ENCODE measurements at places on chromosomes 2 and 18. TPM values are rescaled to one million over a fixed set of nuclear protein-coding genes. Genes with fewer than 3 reads are reported as not detected.

GRCh38 chr2:241818943-241819270, 9.9 kb downstream of the NEU4 start:
- no peak for DNase-seq

DNA sequence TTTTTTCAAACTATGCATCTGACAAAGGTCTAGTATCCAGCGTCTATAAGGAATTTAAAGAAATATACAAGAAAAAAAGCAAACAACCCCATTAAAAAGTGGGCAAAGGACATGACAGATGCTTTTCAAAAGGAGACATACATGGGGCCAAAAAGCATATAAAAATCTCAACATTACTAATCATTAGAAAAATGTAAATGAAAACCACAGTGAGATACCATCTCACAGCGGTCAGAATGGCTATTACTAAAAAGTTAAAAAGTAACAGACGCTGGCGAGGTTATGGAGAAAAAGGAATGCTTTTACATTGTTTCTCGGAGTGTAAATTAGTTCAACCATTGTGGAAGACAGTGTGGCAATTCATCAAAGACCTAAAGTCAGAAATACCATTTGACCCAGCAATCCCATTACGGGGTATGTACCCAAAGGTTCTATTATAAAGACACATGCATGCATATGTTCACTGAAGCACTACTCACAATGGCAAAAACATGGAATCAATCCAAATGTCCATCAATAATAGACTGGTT, 643.1 kb upstream of the LRRTM1 start:
- no peak for DNase-seq

- no peak for DNase-seq
Measured at GRCh38 chr2:22600999-22601398, 784.0 kb upstream of the KLHL29 start.

GRCh38 chr2:154837035-154837434, 138.5 kb downstream of the KCNJ3 start:
- no peak for DNase-seq

- DNase-seq = no peak
Measured at GRCh38 chr2:206079699-206080465, 6.1 kb downstream of the INO80D start.

GRCh38 chr18:60686142-60686541, 313.6 kb upstream of the MC4R start:
- DNase-seq = no peak

DNA sequence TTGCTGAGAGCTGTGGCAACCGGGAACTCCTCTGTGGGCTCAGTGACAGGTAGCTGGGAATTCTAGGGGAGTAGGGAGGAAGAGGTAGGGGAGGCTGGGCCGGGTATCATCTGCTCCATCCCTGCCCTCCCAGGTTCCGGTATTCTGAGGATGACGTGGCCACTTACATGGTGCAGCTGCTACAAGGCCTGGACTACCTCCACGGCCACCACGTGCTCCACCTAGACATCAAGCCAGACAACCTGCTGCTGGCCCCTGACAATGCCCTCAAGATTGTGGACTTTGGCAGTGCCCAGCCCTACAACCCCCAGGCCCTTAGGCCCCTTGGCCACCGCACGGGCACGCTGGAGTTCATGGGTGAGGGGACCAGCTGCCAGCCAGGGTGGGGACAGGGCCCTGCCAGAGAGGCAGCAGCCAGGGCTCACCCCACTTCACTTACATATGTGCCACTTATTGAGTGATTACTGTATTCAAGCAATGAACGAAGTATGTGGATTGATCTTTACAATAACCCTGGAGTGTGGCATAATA, 8.0 kb upstream of the GMPPA start:
- no peak for DNase-seq

DNA sequence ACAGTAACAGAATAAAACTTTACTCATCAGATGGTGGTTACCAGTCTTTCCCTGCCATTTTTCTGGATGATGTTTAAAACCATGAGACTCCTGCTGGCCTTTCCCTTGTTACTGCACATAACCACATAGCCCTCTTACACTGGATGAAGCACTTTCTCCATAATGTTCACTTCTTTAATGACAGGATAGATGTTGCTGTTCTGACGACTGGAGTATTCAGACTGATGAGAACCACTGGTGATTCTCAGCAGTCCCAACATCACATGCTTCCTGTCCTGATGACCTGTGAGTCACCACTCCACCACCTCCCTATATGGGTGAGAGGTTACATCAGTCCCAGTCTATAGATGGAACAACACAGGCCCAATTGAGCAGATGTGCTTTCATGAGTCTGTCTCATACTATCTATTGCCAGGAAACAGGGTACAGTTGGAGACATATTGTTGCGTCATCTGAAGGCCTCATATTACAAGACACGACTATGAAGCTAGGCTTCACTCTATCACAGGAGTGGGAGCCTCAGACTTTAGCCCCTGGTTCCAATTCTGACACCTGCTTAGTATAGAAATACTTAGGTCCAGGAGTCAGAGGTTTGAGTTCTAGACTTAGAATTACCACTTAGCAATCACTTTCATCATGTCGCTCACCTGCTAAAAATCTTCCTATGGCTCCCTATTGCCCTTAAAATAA, 145.7 kb upstream of the KLF7 start:
- DNase-seq = no peak

DNA sequence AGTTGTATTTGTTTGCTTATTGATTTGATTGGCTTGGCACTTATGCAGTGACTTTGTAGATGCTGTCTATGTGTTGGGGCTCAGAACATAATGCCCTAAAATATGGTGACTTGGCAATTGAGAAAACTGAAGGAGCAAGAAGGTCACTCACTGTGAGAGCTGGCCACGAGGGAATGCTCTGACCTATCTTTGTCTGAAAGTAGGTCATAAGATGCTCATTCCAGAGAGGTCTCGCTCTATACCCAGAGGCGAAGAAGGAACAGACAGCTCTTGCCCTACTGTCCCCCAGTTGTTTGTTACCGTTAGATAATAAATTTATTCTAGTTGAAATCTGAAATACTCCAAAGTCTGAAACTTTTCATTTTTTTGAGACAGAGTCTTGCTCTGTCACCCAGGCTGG, 158.5 kb downstream of the TGIF1 start:
- no peak for DNase-seq

DNA sequence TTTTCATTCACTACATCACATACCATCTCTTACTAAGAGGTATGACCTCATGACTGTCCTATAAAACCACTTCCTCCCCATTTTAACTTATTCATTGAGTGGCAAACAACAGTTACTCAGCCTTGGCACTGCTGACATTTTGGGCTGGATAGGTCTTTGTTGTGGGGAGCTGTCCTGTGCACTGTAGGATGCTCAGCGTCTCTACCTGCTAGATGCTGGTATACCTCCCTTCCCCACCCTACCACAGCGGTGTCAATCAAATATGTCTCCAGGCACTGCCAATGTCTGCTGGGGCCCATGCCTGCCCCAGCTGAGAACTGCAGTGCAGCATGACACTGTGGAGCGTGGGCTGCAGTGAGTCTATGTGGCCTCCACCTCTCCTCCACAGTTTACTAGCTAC, 76.3 kb upstream of the MGAT4A start:
- DNase-seq = no peak

DNA sequence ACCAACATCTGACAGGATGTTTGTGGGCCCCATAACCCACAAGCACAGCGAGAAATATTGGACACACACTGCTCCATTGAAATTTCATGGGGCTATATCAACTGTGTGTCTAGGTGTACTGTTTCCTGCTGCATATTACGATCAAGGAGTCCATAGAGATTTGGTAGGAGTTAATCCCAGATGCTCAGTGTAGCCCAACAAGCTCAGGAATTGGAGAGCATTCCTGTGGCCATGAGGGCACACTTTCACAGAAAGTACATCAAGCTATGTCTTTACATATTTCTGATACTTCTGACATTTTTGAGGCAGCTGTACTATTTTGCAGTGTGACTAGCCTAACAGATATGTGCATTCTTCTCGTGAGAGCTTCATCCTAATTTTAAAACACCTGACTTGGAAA, 473.1 kb downstream of the PTH2R start:
- no peak for DNase-seq

- DNase-seq = no peak
Measured at GRCh38 chr2:34731292-34731691, 1132.2 kb upstream of the FAM98A start.

GRCh38 chr2:111236025-111236424, 115.3 kb downstream of the BCL2L11 start:
- no peak for DNase-seq

The WNT10A gene
- not detected for total RNA-seq

The VAMP8 gene
- 1.1 TPM for total RNA-seq

The ILKAP gene
- total RNA-seq = 65.8 TPM

The RNF152 gene
- total RNA-seq = 7.5 TPM

Measured in neural crest cell (in vitro differentiated cells).